ENCODE measurements at places on chromosomes 7 and 10. TPM values are rescaled to one million over a fixed set of nuclear protein-coding genes. Genes with fewer than 3 reads are reported as not detected.
A peak's percentile ranks its signal among the peaks of the same experiment; 100 is the strongest.

CH25H gene
- 1.2 TPM for polyA plus RNA-seq

GRCh38 chr7:785416-785815, 46.9 kb upstream of the SUN1 start:
- no peak for DNase-seq

GRCh38 chr10:67385089-67385488, 310.9 kb downstream of the CTNNA3 start:
- no peak for DNase-seq

OLAH gene
- polyA plus RNA-seq: 0.52 TPM

GRCh38 chr10:75646218-75646915, 214.9 kb downstream of the LRMDA start:
- no peak for DNase-seq

GRCh38 chr10:9140373-9140772, 1085.9 kb downstream of the GATA3 start:
- DNase-seq: no peak

DNA sequence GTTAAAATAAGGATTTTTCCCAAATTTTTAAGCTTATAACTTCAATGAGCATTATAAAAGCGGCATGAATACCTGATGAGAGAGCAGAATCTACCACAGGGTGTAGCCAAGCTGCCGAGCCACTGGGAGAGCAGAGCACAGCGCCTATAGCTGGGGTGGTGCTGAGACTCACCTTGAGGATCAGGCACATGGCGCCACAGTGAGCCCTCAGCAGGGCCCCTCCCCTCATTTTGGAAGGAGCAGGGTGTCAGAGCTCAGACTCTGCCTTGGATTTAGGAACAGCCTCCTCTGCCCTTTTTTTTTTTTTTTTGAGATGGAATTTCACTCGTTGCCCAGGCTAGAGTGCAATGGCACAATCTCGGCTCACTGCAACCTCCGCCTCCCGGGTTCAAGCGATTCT, 118.6 kb downstream of the SRPK2 start:
- DNase-seq: no peak

- peak; percentile 77 for DNase-seq
Observed at GRCh38 chr7:25216837-25217236, 11.4 kb downstream of the NPVF start.

DNA sequence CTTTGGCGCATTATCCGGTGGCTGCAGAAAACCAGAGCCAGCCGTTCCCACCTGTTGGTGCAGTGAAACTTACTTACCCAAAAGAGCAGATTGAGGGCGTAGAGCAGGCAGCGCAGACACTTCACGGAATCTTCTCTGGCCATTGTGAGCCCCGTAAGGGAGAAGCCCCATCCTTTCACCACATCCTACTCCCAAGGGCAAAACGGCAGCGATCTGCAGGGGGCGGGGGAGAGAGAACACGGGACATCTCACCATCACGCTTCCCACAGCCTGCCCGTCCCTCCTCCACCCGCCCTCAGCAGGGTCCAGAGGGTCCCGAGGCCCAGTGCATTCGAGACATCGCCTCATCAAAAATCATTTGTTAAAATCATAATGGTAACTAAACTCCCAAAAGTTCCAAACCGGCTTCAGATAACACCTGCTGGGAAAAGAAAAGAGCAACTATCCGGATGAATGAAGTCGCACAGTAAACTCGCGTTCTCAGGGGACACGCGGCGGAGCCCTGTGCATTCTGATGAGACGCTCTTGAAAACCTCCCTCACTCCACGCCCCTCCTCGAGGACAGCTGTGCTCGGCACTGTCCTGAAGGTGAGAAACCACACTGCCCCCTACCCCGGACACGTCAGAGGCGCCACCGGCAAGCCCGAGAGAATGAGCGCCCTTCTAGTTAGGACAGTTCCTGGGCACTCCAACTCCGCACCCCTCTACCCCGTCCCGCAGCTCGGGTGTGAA, 1.2 kb downstream of the TSPAN12 start:
- DNase-seq: peak; percentile 78

CDK14 gene
- polyA plus RNA-seq: 11.9 TPM

DNA sequence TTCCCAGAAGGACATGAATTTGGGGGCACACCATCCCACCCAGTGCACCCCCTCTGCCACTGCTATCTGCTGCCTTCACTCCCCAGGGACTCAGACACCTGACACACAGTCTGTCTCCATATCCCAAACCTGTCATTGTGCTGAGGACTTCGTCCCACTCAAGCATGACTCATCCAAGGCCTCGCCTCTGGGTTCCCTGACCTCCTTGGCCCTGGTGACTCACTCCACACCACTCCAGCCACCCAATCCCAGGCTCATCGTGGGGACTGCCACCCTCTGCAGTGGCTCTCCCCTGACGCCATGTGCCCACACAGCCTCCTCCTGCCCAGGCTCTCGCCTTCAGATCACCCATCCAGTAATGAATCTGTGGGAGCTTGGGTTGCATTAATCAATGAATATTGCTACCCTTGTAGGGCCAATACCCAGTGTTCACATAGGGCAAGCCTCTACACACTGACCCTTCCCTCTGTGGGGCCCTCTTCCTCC, 6.6 kb upstream of the INSIG1 start:
- no peak for DNase-seq

- no peak for DNase-seq
Observed at GRCh38 chr7:134448356-134449229, 10.3 kb downstream of the AKR1B1 start.

GRCh38 chr10:42960991-42961795, 115.7 kb upstream of the RET start:
- no peak for DNase-seq

DNA sequence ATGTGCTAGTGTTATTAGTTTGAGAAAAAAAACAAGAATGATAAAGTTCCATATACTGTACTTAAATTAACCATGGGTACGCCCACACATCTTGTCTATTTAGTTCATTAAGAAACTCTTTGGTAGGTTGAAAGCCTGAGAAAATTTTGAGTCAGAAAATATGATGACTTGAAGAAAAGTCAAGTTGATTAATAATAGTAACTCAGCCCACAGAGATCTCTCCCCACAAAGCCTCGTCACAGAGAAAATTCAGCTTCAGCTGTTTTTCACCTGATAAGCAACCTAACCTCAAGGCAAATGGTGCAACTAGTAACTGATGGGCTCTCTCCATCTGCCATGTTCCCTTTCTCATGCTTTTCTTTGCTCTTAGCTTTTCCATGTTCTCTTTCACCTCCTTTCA, 1021.6 kb downstream of the GATA3 start:
- no peak for DNase-seq

GRCh38 chr10:124477614-124478363, 16.2 kb downstream of the LHPP start:
- no peak for DNase-seq

- no peak for DNase-seq
Observed at GRCh38 chr10:32321016-32321631, 25.8 kb downstream of the EPC1 start.

GRCh38 chr7:39125846-39126245, 148.1 kb downstream of the POU6F2 start:
- DNase-seq: no peak

- no peak for DNase-seq
Observed at GRCh38 chr10:52477305-52477704, 163.2 kb downstream of the DKK1 start.

GRCh38 chr10:78551184-78552005, 517.4 kb upstream of the ZMIZ1 start:
- peak; percentile 77 for DNase-seq
